ENCODE measurements at places on chromosomes 2 and 18.
A peak's percentile ranks its signal among the peaks of the same experiment; 100 is the strongest.

GRCh38 chr2:233922471-233922870 lies 5.3 kb downstream of the TRPM8 start:
- no peak for DNase-seq

DNA sequence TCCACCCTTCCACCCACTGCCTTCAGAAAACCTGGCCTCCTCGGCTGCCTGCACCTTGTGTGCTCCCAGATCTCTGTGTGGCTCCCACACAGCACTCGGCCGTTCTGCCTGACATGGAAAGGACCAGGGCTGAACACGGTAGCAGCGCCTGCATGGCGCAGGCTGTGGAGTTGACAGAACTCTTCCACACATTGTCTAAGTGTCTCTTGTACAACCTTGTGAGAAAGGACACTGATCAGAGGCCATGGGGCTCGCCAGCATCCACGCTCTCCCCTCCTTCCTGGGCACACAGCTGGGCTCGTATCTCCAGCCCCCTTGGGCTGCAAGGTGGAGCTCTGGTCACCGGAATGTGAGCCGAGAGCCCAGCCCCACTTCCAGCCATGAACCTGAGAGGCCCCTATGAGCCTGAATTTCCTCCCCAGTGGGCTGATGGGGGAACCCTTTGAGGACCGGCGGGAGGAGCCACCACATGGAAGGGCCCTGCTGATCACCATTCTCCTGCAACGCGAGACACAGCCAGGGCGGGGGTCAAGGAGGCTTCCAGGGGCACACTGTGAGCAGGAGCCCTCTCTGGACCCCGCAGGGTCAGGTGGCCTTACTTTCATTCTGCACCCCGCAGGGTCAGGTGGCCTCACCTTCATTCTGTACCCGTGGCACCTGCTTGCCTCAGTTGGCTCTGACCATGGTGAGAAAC lies 314.2 kb upstream of the MYT1L start:
- no peak for DNase-seq

DNA sequence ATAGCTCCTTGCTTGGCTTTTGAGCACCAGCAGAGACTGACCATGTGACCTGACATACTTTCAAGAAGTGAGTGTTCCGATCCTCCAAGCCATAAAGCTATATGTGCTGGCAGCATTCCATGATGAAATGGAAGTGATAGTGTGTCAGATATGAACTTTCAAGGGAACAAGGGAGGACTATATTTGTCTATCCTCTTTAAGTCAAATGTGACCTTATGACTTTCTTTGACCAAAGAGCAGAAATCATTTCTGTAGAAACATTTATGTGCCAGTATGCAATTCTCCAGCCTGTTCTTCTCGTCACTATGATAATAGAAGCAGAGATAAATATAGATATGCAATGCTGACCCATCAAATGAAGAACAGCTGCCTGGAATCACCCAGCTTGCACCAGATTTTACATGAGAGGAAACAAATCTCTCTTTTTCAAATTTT lies 14.4 kb downstream of the HYCC2 start:
- no peak for DNase-seq

- no peak for DNase-seq
Observed at GRCh38 chr2:165549619-165550018, 80.1 kb downstream of the CSRNP3 start.

- no peak for DNase-seq
Observed at GRCh38 chr2:74555610-74556103, 1.1 kb downstream of the DOK1 start.

DNA sequence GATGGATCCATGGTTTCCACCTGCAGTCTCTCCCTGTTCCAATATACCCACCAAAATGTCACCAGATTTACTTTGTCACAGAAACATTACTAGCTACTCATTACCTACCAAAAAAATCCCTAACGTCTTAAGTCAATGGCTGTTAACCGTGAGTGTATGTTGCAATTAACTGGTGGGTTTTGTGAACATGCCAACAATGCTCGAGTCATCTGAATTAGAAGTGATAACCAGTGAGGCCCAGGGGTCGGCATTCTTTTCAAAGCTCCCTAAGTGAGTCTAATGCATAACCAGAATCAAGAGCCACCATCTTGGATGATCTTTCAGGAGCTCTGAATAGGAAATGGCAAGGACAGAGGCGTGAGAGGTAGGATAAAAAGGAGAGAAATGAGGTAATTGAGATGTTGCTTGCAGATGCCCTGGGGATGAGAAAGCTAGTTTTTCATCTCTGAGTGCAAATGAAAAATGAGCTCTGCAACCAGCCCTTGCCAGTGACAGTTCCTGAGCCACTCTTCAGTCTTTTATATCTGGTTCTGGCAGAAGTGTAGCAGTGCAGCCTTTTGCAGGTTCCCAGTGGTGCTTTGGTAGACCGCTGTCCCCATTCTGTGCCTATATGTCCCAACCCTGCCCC lies 130.0 kb upstream of the RND3 start:
- no peak for DNase-seq

GRCh38 chr2:231727621-231728020 lies 19.3 kb downstream of the PTMA start:
- no peak for DNase-seq

DNA sequence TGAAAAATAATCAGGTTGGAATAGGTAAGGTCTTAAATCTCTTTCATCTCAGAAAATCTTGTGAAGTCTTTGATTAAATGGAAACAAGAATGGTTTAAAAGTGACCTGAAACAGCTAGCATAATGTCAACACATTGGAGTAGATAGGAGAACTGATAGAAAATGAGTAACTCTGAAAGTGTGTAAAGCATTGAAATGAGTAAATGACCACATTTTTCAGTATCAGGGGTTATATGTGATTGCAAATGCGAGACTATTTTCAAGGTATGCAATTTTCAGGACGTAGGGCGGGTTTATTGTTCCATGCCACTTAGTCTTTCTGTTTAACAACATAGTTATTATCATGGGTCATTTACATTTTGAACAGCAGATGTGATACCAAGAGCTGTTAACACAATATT lies 1383.2 kb downstream of the LRP1B start:
- DNase-seq, result no peak

DNA sequence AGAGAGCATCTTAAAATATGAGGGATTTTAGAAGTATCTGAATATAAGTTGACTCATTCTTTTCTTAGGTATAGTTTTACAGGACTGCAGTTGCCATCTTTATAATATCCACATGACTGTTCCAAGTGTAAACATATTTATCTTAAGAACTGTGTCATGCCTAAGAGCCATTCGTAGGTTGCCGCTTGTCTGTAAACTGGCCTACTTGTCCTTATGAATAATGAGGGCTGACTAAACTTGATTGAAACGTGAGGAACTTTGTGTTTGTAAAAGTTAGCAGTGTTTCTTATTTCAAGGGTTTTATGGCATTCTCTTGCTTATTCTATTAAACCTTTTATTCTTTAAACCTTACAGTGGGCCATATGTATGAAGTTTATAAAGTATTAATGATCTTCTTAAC lies 99.6 kb downstream of the MAP3K20 start:
- DNase-seq, result no peak

- DNase-seq, result no peak
Observed at GRCh38 chr18:54712306-54712705, 116.0 kb upstream of the RAB27B start.

DNA sequence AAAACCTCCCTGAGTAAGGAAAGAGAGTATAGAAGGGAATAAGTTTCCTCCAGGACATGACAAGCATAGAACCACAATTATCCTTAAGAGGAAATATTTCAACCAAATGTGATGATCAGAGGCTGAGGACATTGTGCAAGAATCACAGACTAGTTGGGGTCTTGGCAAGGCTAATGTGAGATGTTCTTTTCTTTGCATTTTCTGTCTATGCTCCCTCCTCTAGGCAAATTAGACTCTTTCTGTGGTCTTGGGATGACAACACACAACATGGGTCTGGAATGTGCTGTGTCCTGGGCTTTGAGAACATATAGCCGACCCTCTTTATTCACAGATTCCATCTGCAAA lies 32.0 kb upstream of the IL1RL1 start:
- no peak for DNase-seq

DNA sequence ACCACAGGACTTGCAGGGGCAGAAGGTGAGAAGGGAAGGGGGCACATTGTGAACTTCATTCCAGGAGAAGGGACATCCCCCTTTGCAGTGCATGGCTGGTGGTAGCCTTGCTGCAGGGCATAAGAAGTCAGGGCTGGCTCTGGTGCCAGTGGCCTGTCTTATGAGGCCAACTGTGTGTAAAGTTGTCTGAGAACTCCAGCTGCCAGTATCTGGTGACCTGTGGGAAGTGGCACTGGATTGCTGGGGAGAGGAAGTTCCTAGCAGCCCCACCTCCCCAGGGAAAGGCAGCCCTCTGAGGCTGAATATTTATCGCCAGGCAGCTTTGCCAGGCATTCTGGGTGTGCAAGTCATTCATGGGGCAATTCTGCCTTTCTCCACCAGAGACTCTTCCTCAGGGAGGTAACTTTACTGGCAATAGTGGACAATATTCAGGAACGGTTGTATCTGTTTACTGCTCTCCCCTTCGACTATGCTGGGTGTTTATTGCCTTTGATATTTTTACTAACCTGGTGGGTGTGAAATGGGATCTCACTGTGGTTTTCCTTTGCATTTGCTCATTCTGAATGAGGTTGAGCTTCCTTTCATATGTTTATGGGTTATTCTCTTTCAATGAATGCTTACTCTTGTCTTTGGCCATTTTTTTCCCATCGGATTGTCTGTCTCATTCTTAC lies 12.3 kb downstream of the TRPM8 start:
- DNase-seq, result no peak

- no peak for DNase-seq
Observed at GRCh38 chr2:202378662-202379358, 2.7 kb downstream of the BMPR2 start.

- DNase-seq, result no peak
Observed at GRCh38 chr18:6951336-6952090, 166.1 kb downstream of the LAMA1 start.

DNA sequence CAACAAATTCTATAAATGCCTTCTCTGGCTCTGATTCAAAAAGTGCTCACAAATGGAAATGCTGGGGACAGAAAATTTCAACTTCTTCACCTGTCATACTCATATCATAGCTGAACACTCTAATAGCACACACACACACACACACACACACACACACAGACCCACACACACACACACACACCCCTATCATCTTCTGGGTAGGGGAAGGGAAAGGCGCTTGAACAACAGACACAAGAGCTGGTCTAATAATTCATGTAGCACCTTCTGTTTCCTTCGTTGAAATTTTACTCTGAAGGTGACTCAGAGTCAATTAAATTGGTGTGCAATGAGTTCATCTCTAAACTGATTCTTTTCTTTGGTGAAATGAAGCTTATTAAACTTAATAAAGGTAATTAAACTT lies 32.9 kb downstream of the CD28 start:
- DNase-seq, result no peak

- no peak for DNase-seq
Observed at GRCh38 chr18:74944676-74945075, 264.3 kb downstream of the PTGR3 start.

DNA sequence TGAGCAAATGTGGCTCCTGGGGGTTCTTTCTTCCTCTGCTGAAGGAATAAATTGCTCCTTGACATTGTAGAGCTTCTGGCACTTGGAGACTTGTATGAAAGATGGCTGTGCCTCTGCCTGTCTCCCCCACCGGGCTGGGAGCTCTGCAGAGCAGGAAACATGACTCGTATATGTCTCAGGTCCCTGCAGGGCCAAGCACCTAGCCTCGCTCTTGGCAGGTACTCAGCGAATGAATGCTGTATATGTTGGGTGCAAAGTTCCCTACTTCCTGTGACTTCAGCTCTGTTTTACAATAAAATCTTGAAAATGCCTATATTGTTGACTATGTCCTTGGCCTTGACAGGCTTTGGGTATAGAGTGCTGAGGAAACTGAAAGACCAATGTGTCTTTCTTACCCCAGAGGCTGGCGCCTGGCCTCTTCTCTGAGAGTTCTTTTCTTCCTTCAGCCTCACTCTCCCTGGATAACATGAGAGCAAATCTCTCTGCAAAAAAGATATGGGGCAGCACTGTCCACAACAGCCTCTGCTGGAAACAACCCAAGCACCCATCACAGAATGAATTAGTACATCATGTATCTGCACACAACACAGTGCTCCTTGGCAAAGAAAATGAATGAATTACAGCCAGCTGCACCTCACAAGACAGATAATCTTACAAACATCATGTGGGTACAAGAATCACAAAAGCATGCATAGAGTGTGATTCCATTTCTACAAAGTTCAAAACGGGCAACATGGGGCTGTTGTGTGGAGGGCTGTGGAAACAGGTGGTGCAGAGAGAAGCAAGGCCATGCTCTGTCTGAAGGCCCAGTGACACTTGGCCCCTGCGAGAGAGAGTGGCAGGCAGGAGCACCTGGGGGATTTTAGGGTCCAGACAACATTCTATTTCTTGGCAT lies 6.6 kb downstream of the IL1RN start:
- DNase-seq, result no peak

GRCh38 chr2:144645083-144645778 lies 125.3 kb upstream of the ZEB2 start:
- no peak for DNase-seq

DNA sequence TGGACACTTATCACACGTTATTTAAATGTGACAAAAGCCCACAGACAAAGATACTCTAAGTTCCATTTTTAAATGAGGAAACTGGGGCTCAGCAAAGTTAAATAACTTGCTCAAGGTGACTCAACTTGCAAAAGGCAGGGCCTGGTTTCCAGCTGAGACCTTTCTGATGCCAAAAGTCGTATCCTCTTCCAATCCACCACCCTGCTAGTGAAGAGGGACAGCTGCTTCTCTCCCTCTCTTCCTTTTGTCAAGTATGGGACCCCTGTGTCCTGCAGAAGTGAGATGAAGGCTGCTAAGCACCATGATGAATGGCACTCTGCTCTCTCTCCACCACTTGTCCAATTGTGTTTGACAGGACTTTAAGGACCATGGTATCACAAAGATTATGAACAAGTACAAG lies 140.9 kb downstream of the DYM start:
- no peak for DNase-seq

- DNase-seq, result no peak
Observed at GRCh38 chr2:70104231-70105111, 17.2 kb downstream of the PCBP1 start.

GRCh38 chr18:32093102-32093511 lies 1.4 kb downstream of the RNF138 start:
- DNase-seq, result peak; percentile 7
